ENCODE measurements at places on chromosomes 2 and 18. TPM values are rescaled to one million over a fixed set of nuclear protein-coding genes. Genes with fewer than 3 reads are reported as not detected.

NXPH2 gene
- not detected for total RNA-seq

DNA sequence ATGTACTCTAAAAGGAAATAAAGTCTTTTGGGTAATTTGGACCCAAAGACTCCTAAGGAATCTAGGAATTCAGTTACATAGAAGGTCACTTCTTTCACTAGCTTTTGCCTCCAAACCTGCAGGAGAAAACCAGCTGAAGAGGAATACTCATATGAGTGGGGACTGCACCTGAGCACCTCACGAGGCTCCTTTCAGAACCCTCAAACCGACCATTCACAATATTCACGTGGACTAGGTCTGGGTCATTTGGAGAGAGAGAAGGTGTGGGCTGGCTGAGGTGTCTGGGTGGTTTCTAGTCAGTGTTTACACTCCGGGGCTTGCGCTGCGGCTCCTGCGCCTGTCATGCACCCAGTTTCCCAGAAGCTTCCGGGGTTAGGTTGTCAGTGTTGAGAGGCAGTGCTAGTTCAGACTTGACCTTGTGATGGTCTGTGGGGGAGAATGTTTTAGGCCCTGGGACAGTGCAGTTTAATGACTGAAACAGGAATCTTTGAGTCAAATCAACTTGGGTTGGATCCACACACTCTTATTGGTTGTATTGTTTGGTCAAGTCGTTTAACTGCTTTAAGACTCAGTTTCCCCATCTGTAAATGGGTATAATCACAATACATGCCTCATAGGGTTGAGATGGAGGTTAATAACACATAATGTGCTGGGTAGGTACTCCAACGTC lies 78.4 kb downstream of the LIMS1 start:
- DNase-seq, result no peak

- no peak for DNase-seq
Observed at GRCh38 chr2:150425121-150425955, 62.1 kb downstream of the RND3 start.

GRCh38 chr2:29490045-29490444 lies 374.8 kb downstream of the CLIP4 start:
- DNase-seq, result no peak

- DNase-seq, result no peak
Observed at GRCh38 chr2:152307863-152308262, 27.1 kb upstream of the FMNL2 start.
